Stimulated activated CD8-positive, alpha-beta memory T cell treated with anti-CD3 and anti-CD28 coated beads, Interleukin-15, amount 100 ng/mL, for 1 hour (primary cell): ENCODE measurements at places on chromosomes 1 and 21.

GRCh38 chr21:25456672-25457071 is 150.6 kb downstream of the MRPL39 start:
- DNase-seq, result no peak

GRCh38 chr1:163737261-163737660 is 415.5 kb downstream of the NUF2 start:
- no peak for DNase-seq

DNA sequence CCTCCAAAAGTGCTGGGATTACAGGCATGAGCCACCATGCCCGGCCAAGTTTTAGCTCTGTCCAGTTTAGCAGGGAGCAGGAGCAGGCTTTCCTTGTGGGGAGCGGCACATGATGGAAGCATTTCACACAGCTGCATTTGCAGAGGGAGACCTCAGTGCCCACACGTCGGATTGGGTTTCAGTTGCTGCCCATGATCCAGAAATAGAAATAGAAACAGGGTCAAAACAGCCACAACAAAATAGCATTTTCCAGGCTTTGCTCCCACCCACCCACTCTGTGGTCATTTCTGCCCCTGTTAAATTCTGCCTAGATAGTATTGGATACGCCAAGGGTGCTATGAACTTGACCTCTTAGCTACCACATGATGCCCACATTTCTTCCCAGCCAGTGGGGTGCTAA is 128.4 kb downstream of the CNIH3 start:
- DNase-seq, result no peak

- no peak for DNase-seq
These were observed 31.9 kb upstream of the DENND1B start for GRCh38 chr1:197807216-197807615.

GRCh38 chr1:109239409-109240068 is 9.8 kb upstream of the CELSR2 start:
- DNase-seq, result no peak

GRCh38 chr1:1796466-1796865 is 18.2 kb upstream of the NADK start:
- no peak for DNase-seq

DNA sequence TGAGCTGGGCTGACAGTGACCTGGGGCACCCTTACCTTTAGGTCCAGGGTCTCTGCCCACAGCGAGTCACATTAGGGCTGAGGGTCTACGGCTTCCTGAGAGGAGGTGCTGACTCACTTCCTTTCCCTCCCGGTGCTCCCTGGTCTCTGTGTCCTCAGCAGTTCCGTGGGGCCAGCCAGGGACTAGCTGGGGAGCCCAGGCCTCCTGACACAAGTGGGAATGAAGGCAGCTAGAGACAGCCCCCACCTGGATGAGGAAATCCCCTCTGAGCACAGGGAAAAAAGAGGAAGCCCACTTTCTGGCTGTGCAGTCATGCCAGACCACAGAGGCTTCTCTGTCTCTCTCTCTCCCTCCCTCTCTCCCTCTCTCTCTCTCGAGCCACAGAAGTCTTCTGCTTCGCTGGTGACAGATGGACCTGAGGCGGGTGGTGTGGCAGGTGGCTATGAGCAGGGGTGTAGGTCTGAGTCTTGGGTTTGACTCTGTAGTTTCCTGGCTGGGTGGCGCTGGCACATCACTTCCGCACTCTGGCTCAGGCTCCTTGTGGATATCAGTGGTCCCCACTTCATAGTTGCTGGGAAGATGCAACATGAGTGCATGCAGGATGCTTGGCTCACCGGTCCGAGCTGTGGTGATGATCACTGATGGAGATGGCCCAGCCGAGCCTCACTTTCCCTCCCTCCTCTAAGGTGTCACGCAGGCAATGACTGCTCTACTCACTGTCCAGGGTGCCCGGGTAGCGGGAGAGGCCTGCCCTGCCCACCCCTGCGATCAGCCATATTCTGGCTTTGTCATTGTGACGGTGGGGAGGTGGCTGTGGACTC is 3.5 kb downstream of the SLC66A1 start:
- no peak for DNase-seq

DNA sequence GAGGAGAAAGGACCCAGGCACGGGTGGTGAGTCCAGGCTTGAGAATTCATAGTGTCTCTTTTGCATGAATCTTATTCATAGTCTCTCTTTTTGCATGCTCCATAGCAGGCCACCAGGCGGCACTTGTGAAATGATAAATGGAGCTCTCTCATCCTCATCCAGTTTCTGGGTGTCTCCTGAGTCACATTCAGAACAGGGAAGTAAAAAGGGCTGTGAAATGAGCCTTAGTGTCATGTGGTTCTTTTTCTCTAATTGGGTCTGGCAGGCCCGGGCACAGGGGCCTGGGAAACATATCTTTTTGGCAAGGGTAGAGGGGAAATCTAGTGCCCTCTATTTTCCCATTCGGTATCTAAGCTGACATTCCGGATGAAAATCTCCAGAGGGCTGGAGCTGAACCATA is 19.1 kb upstream of the NCF2 start:
- no peak for DNase-seq

GRCh38 chr1:157596384-157596783 is 1.5 kb downstream of the FCRL4 start:
- DNase-seq, result no peak

DNA sequence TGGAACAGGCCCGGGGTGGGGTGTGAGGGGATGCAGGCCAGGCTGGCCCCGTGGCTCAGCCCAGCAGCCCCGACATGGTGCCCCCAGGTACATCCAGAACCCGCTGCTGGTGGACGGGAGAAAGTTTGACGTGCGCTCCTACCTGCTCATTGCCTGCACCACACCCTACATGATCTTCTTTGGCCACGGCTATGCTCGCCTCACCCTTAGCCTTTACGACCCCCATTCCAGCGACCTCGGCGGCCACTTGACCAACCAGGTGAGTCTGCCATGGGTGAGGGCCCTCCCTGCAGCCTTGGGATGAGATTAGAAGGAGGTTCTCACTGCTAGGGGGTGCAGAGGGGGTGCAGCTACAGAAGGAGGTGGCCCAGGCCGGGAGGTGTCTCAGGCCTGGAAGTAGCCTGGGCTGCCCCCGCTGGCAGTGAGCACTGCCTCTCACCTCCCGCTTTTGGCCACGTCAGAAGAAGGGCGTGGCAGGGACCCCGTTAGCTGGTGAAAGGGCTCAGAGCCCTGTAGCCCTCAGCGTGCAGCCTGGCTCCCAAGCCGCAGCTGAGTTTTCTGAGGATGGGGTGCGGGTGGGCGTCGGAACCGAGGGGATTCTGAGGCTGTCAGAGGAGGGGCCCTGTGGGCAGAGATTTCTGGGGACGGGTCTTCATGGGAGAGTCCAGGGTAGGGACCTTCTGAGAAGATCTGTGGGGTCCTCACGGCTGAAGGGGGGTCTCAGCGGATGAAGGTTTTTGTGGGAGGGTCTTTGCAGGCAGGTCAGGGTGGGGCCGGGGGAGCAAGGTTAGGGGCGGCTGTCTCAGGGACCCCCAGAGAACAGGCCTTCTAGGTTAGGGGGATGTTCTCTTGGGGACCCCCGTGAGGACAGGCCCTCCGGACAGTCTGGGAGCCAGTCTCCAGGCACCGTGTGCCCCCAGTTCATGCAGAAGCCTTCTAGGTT is 10.4 kb downstream of the TTLL10 start:
- DNase-seq, result no peak

DNA sequence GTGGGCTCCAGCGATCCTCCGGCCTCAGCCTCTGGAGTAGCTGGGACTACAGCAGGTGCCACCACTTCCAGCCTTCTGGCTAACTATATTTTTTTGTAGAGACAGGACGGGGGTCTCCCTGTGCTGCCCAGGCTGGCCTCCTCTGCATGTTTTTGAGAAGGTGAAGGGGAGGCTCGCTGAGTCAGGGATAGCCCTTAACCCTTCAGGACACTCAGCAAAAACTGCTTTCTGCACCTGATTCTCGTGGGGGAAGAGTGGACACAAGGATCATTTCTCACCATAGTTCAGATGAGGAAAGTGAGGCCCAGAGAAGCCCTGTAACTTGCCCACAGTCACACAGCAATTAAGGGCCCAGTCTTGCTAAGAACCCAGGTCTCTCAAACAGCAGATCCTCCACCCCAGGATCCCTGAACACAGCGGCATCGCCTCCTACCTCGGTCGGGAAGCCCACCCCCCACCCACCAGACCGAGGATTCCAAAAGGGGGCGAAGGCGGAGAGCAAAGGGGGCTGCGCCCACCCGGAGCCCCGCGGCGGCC is 1.3 kb downstream of the FGR start:
- DNase-seq, result no peak

DNA sequence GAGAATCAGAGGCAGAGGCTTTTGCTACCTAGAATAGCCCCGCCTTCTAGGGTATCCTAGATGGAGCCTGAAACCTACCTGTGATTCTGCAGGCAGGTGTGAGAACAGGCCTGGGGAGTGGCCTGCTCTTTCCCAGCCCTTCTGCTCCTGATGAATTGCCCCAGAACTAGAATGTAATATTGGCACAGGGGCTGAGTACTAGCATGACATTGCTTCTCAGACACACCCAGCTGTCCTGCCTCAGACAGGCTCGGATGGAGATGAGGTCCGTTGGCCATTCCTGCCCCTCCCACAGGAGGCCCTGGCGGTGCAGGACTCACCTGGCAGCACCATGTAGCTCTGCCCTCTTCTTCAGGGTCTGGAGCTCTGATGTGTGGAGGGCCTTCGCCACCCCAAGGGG is 237.6 kb downstream of the GRIK3 start:
- no peak for DNase-seq

- no peak for DNase-seq
These were observed 4.2 kb upstream of the STXBP3 start for GRCh38 chr1:108742253-108742652.

DNA sequence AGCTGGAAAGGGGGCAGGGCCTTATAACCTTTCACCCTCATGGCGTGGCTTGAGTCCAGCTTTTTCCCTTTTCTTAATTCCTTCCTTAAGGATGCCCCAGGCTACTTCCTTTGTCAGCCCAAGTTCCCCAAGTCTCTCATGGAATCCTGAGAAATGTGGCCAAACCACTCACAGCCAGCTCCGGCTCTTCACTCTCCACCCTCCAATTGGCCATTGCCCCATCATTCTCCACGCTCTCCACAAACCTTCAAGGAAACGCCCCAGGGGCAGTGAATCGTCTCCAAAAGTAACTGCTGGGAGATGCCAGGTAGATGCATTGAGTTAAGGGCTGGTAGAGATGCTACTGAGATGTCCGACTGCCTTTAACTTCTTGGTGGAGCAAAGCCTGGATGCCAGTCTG is 113.5 kb upstream of the CD34 start:
- DNase-seq, result no peak

GRCh38 chr1:158793604-158794003 is 12.6 kb upstream of the OR6N2 start:
- DNase-seq, result peak; percentile 7

DNA sequence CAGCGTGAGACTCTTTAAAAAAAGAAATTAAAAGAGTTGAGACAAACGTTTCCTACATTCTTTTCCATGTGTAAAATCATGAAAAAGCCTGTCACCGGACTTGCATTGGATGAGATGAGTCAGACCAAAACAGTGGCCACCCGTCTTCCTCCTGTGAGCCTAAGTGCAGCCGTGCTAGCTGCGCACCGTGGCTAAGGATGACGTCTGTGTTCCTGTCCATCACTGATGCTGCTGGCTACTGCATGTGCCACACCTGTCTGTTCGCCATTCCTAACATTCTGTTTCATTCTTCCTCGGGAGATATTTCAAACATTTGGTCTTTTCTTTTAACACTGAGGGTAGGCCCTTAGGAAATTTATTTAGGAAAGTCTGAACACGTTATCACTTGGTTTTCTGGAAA is 31.2 kb downstream of the IFNAR1 start:
- no peak for DNase-seq

- no peak for DNase-seq
These were observed 48.8 kb downstream of the NID1 start for GRCh38 chr1:236016083-236016482.

DNA sequence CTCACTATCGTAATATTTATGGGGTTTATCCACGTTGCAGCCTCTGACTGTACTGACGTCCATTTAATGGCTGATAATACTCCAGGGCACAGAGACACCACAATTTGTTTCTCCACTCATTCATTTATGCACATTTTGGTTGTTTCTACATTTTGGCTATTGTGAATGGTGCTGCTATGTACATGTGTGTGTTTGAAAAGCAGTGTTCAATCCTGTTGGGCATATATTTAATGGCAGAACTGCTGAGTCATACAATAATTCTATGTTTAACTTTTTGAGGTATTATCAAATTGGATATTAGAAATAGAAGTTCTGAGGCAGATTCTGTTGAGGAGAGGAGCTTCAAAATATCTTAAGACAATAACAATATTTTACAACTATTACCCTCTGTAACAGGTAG is 39.0 kb upstream of the NADK start:
- DNase-seq, result no peak

DNA sequence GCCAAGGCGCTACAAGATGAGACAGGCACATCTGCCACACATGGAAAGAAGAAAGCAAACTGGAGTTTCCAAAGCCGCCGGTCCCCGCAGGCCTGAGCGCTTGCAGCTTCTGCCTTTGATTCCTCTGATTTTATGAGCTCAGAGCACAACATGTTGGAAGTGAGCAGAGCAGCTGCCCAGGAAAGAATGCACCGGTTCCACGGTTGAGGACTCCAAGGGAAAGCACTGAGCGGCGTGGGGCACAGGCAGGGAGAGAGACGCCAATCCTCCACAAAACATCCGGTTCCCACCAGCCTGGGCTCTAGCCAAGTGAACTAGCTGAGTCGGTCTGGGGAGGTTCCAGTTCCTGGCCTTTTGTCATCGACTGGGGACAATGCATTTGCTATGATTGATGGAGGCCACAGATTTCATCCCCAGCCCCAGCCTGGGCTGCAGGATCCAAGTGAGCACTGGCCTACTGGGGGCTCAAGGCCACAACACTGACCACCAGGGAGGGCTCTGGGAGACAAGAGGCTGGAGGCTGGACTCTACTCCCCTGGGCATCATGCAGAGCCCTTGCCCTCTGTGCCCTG is 253.1 kb upstream of the IRF2BP2 start:
- DNase-seq, result no peak

DNA sequence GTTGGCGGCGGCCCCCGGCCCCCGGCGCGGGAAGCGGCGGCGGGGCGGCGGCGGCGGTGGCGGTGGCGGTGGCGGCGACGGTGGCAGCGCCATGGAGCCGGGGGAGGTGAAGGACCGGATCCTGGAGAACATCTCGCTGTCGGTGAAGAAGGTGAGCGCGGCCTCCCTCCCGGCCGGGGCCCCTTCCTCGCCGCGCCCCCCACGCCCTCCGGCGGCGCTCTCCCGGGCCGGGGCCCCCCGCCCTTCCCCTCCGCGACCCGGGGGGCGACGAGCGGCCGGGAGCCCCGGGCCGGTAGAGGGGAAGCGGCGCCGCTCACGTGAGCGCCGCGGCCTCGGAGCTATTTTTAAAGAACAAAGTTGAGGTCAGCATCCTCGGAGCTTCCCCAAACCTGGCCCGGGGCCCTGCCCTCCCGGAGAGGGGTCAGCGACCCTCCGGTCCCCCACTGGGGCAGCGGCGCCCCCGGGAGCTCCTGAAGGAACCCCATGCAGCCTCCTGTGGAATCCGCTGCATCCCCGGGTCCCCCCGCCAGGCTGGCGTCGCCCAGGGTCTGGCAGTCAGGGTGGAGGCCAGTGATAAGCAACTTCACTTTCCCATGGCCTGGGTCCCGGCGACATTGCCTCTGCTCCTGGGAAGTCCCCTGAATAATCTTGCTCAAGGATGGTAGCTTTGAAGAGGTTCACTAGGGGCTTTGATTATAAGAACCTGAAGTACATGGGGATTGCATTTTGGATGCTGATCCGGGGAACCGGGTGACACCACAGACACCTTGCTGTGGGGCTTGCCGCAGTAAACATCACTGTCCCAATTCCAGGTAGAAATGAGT is 560 bp downstream of the PLEKHM2 start:
- DNase-seq, result no peak
